ENCODE measurements at places on chromosomes 13 and 19. TPM values are rescaled to one million over a fixed set of nuclear protein-coding genes. Genes with fewer than 3 reads are reported as not detected.

Gene CGB5
- not detected for total RNA-seq

Gene ODAD3
- total RNA-seq: not detected

Gene NCAN
- not detected for total RNA-seq

Gene CKM
- not detected for total RNA-seq

Gene CEACAM16
- total RNA-seq: not detected

Gene BIVM
- 16.9 TPM for total RNA-seq

Gene FIZ1
- total RNA-seq: 7.9 TPM

Gene APC2
- 0.08 TPM for total RNA-seq

Gene FPR2
- total RNA-seq: not detected

Gene FAM83E
- 0.08 TPM for total RNA-seq

Gene TIMM44
- total RNA-seq: 63.9 TPM

Gene PDX1
- total RNA-seq: not detected

Gene ZNF221
- total RNA-seq: 1.9 TPM

Gene PSPN
- 0.62 TPM for total RNA-seq

Gene TMEM255B
- total RNA-seq: 4.1 TPM

Gene NOTCH3
- total RNA-seq: 2.4 TPM

Gene PALM3
- total RNA-seq: not detected

Gene SKA3
- total RNA-seq: 17.9 TPM

Gene SULT2A1
- not detected for total RNA-seq

Gene ZNF506
- 10.6 TPM for total RNA-seq

Gene RUBCNL
- total RNA-seq: 0.65 TPM

Gene KCNN4
- 9.2 TPM for total RNA-seq

Gene CAB39L
- 6.2 TPM for total RNA-seq

Gene SGCG
- not detected for total RNA-seq

Gene CLIP3
- 1.0 TPM for total RNA-seq

Gene DLL3
- total RNA-seq: 2.6 TPM

Gene EMP3
- total RNA-seq: 54.1 TPM

Gene RYR1
- total RNA-seq: 1.8 TPM

Gene HNRNPL
- 176 TPM for total RNA-seq

Gene RAD23A
- 122 TPM for total RNA-seq

Gene KIR2DL4
- total RNA-seq: not detected

Gene SMG9
- 12.8 TPM for total RNA-seq

Gene ZNF714
- 3.9 TPM for total RNA-seq

Gene NKPD1
- 1.1 TPM for total RNA-seq

Gene GTF3A
- total RNA-seq: 212 TPM

Gene SHISA2
- total RNA-seq: 7.2 TPM

Gene FFAR2
- total RNA-seq: not detected

Gene FGF22
- total RNA-seq: not detected

Gene BCL3
- 14.0 TPM for total RNA-seq

Gene PABPC3
- not detected for total RNA-seq

Gene TYROBP
- total RNA-seq: not detected

Gene TEAD2
- total RNA-seq: 20.5 TPM

Gene PODNL1
- 0.16 TPM for total RNA-seq

Gene ZNF724
- total RNA-seq: 5.0 TPM

Gene GPR4
- total RNA-seq: not detected

Gene TMEM145
- not detected for total RNA-seq

Gene PLA2G4C
- total RNA-seq: 0.70 TPM

Gene NLRP5
- total RNA-seq: not detected

Gene TLE2
- total RNA-seq: 1.5 TPM

Gene SULT2B1
- total RNA-seq: 1.5 TPM

Gene ZNF471
- 1.9 TPM for total RNA-seq

Gene KIR2DL1
- not detected for total RNA-seq

All from hair follicular keratinocyte (primary cell).